ENCODE measurements at places on chromosomes 5 and 9.

DNA sequence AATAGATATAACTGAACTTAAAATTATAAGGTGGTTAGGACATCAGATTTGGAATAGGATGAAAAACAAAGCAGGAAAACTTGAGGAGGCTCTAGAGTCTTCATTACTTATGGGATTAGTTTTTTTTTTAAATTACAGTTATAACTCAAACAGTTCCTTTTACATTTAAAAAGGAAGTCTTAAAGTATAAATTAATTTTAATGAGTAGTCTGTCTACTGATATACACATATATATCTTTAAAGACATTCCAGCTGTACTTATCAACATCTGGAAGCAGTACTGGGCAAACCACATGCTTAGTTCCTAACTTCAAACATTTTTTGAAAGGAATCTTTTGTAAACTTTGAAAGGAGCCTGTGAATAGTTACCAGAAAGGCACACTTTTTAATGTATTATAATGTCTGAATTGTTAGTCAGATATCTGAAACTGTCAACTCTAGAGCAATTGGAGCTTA, 6.0 kb downstream of the ACTBL2 start:
- no peak for DNase-seq

- DNase-seq: no peak
Measured at GRCh38 chr5:61866930-61867329, 439.1 kb upstream of the KIF2A start.

- no peak for DNase-seq
Measured at GRCh38 chr5:9348401-9348996, 197.4 kb downstream of the SEMA5A start.

DNA sequence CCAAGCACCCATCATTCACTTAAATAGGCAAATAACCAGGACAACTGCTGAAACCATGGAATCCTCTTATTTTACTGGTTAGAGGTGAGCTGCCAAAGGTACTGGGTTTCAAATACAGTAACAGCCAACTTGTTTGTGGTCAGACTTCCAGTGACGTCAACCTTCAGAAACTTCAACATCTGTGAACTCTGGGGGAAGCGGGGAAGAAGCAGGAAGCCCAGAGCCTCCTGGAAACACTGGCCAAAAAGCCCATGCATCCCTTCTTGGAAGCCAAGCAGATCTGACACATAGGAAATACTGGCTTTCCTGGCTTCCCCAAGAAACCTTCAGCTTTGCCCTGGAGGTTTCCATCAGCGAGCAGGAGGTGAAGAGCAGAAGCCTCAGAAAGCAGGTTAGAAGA, 4.9 kb upstream of the FRRS1L start:
- DNase-seq: no peak

DNA sequence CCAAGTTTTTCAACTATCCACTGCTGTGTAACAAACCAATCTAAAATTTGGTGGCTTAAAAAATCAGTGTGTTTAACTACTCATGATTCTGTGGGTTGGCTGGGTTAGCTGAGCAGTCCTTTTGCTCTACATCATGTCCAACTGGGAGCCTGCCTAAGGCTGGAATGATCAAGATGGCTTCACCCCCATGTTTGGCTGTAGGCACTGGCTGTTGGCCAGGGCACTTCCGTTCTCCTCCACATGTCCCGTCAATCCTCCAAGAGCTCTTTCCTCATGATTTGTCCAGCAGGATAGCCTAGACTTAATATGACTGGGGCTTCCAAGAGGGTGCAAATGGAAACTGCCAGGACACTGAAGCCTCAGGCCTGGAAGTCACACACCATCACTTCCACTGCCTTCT, 17.0 kb upstream of the TSSK1B start:
- DNase-seq: no peak

DNA sequence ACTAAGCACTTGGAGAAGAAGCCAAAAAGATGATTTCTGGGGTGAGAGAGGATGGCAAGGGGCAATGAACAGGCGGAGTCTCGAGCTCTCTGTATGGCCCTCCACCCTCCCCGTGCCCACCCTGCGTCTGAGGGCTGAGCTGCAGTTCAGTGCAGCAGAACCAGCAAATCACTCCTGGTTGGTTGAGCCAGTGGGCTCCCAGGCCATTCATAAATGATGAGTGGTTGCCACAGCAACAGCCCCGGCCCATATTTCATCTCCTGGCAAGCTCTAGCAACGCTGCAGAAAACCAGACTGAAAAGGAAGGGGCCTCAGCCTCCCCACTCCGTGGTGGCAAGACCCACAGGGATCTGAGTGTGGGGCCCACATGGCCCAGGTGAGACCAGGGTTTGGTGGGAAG, 93.8 kb upstream of the PPP1R26 start:
- DNase-seq: no peak

DNA sequence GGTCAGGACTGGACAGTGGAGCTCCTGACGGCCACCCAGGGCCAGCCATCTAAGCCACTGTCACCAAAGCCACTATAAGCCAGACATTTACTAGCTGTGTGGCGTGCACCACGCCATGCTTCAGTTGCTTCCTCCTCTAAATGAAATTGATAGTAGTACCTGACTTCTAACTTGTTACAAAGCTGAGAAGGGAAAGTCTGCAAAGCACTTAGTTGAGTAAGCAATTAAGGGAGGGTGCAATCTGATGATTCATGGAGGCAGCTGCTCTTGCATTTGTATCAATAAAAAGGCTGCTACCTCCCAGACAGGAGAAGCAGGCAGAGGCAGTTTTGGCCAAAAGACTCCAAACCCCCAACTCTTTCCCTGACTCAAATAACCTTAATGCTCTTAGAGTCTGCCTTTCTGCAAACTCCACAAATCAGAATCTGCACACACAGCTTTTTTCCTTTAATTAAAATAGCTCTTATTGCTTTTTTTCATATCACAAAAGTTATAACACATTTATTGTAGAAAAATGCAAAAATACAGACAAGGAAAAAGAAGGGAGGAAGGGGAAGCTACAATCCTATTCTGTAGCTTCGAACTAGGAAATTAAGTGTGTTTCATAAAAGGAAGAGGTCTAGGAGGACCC, 19.3 kb upstream of the RAPGEF1 start:
- DNase-seq: no peak

GRCh38 chr9:83027153-83027891, 35.6 kb downstream of the RASEF start:
- peak; percentile 45 for DNase-seq

GRCh38 chr9:93130861-93131481, 3.1 kb downstream of the NINJ1 start:
- no peak for DNase-seq
